Kidney (tissue), 22 donors: ENCODE measurements at places on chromosomes 5 and 9. TPM values are rescaled to one million over a fixed set of nuclear protein-coding genes. Genes with fewer than 3 reads are reported as not detected.

DNA sequence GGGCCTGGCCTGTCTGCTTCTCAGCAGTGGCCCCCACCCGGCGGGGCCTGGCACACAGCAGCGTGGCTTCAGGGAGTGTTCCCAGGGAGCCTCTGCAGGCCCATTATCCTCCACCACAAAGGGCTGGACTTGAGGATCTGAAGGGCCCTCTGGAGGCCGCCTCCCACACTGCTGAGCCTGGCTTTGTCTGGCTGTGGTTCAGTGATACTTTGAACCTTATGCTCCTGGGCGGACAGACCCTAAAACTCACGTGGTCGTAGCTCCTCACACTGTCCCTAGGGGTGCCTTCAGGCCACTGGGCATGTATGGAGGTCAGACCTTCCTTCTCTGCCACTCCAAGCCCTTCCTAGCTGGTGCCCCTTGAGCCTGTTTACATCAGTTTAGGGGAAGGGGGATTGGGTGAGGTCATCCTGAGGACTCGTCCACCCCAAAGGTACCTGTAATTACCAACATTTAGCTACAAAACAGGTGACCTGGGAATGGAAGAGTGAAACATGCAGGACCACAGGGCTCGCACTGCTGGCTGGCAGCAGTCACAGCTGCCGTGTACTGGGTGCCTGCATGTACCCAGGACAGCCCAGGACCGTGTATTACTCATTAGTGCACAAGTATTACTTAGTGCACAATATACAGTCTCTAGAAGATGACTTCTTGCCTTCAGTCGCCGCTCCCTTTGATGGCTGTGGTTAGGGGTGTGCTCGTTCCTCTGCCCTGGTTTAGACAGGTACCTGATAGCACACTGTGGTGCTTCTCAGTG is 8.5 kb downstream of the GRHPR start:
- DNase-seq = no peak

- DNase-seq = no peak
These were observed 19.2 kb downstream of the PLGRKT start for GRCh38 chr9:5418481-5418880.

- DNase-seq = no peak
These were observed 128.9 kb downstream of the BARX1 start for GRCh38 chr9:93826209-93826608.

- no peak for DNase-seq
These were observed 276.1 kb downstream of the TAF11L14 start for GRCh38 chr5:17910318-17910717.

- DNase-seq = no peak
These were observed 41.8 kb downstream of the ENC1 start for GRCh38 chr5:74598731-74599130.

DNA sequence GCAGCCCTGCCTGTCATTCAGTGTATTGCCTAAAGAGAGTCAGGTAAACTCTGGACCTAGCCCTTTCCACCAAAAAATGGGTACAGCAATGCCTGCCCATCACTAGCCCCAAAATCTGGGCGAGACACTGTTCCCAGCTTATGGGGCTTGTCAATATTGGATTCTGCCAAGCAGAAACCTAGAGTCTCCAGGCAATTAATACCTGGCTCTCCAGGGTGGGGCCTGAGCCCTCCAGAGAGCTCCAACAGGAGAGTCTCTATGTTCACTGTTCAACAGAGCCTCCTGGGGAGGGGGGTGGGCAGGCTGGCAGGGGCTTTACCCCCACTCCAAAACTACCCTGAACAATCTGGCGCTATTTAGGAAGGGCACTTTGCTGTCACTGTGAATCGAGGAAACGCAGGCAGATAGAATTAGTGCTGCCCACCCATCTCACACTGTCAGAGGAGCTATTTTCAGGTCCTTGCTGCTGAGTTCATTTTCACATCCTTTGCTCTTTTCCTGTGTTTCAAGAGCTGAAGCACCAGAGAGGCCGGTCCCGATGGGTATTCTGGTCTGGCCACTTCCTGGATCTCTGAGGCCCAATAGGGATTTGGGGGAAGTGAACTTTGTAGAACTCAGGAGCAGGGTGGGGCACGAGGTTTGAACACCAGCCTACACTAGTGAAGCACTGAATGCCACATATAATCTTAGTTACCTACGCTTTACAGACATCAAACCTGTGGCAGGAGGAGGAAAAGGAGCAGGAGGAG is 121.8 kb downstream of the C5orf15 start:
- DNase-seq = peak; percentile 19

DNA sequence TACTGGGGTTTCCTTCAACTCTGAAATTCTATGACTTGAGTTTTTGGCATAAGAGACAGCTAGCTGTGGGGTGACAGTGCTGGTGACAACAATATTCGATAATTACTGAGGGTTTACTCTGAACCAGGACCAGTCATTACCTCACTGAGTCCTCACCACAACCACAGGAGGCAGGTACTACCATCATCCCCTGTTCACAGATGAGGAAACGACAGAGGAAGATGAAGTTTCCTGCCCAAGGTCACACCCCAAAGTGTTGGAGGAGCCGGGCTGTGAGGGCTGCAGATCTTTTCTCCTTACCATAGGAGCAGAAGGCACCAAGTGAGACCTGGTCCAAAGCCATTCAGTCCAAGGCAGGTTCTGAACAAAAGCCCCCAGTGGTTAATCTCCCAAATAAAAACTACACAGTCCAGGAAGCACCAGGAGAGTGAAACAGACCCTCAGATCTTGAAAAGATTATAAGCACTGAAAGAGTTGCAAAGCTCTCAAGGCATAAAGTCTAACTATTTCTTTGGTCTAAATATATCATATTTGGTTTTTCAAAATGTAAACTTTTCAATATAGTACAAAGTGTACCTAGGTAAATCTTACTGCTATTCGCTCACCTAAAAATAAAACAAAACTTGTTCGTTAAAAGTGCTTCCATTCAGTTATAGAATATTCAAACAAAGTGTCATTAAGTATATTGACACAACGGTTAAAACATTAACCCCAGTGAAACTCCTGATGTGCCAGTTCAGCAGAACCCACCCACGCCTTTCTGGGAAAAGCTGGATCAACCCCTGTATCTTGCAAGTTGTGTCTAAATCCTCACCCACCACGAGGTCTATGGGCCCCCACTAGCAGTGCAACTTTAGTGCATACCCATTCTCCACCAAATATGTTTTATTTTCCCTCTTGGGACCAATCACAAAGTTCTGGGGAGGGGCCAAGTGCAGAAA is 82.6 kb upstream of the EQTN start:
- DNase-seq = no peak

DNA sequence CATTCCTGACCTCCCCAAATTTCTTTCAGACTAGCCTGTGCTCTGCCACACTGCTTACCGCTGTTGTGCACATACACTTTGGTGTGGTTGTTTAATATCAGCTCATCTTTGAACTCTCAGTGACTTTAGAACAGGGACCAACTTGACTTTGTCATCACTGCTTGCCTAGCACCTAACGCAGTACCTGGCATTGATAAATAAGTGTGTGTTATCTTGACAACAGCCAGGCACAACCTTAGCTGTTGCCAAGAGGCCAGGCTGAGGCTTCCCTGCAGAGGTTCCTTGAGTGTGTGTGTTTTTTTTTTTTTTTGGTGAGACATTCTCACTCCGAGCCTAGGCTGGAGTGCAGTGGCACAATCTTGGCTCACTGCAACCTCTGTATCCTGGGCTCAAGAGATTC is 41.0 kb upstream of the SLC28A3 start:
- no peak for DNase-seq

Gene SECISBP2
- 27.0 TPM for polyA plus RNA-seq

DNA sequence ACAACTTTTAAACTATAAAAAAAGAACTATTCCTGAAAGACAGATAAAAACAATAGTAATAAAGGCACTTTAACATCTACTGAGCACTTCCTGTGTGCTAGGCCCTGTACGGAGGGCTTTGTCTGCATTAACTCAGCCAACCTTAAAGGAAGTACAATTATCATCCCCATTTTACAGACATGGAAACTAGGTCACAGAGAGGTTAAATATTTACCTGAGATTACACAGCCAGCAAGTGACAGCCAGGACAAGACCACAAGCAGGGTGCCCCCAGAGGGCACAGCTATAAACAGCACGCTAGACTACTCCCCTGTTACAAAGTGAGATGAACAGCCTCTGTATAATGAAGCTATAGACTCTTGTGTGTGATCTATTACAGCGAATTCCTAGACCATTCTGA is 25.5 kb downstream of the DDX31 start:
- DNase-seq = no peak

Gene LHX6
- 0.82 TPM for polyA plus RNA-seq

DNA sequence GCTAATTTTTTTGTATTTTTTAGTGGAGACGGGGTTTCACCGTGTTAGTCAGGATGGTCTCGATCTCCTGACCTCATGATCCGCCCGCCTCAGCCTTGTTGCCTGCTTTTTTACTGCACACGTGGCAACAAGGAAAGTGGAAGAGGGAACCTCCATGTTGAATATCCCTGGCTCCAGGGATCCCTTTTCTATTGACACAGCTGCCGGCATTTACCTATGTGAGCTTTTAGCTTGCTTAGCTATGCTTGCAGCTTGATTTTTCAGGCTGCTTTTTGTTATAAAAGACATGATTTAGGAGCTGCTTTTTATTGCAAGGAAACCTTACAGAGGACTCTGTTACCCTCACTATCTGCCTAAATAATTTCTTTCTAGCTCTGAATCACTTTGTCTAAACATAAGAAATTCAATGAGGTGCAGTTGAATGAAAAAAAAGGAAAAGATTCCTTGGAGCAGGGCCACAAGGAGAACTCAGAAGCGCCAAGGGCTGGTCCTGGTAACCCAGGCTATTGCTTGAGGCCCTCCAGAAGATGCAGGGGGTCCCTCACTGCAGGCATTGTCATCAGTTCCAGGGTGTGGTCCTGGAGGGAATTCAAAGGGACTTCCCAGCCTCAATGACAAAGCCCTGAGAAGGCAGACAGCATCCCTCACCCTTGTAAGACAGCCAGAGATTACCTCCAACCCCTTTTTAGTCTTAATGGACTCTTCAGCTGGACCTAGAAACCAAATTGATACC is 89.9 kb downstream of the SYK start:
- DNase-seq = no peak

Gene RLN1
- polyA plus RNA-seq = 0.82 TPM

DNA sequence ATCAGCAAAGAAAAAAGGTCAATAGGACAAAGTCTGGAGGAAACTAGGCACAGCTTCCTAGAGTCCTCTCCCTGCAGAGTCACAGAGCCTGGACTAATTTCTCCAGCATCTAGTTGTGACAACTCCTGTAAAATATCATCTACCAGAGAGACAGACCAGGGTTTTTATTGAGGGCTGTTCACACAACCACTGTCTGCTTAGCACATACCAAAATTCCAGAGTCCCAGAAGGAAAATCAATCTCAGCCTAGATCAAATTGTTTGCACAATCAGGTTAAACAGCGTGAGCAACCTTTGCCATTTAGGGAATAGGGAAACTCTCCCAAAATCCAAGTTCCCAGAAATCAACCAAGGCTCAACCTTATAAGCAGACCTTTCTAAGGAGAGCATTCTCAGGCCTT is 190.3 kb downstream of the SYK start:
- DNase-seq = no peak

GRCh38 chr5:132760601-132761317 is 13.5 kb downstream of the CCNI2 start:
- no peak for DNase-seq

DNA sequence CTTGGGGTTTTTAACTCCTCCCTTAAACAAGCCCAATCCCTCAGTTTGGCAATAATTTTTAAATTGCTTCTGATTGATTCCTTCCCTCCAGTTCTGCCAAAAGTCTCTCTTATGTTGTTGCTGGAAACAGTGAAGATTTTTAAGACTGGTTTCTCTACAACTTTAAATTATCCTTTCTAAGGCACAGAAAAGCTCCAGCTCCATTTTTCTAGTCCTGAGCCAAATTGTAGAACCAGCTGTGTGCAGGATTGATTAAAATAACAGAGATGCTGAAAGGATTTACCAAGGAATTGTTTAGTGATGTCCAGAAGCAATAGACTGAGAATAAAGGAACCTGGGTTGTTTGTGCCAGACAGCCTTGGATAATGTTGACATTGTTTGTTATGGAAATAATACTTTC is 111.3 kb downstream of the NUDT12 start:
- no peak for DNase-seq

DNA sequence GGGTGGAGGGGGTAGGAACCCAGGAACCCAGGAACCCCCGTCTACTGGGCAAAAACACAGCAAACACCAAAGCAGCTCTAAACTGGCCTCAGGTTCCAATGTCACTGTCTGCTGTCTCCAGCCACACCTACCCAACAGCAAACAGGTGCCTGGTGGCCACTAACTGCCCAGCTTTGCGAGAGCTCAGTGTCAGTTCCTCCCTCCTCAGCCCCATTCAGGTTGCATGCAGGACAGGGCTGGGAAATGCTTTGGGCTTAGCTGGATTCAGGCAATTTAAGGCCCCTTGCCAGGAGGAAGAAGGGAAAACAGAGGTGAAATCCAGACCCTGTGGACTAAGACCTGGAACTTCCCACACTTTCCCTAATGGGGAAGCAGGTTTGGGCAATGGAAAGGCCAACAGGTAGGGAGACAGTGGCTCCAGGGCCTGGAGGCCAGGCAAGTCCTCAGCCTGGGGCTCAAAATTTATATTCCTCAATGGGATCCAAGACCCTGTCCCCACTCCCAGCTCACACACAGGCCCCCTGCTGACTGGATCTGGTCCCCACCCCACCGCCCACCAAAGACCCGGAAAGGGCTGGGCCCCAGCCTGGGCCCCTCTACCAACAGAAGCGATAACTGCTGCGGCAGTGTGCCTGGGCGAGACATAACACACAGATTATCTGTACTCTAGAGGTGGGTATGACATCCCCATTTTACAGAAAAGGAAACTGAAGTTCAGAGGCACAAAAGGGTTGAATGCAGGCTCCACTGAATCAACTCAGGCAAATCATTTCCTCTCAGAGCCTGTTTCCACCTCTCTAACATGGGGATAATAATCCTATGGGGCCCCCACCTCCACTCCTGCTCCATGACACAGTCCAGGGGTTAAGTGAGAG is 3.5 kb downstream of the EEIG1 start:
- no peak for DNase-seq

GRCh38 chr5:163505049-163505367 is 411 bp upstream of the MAT2B start:
- no peak for DNase-seq

GRCh38 chr5:34905564-34905963 is 9.7 kb downstream of the RAD1 start:
- DNase-seq = no peak

DNA sequence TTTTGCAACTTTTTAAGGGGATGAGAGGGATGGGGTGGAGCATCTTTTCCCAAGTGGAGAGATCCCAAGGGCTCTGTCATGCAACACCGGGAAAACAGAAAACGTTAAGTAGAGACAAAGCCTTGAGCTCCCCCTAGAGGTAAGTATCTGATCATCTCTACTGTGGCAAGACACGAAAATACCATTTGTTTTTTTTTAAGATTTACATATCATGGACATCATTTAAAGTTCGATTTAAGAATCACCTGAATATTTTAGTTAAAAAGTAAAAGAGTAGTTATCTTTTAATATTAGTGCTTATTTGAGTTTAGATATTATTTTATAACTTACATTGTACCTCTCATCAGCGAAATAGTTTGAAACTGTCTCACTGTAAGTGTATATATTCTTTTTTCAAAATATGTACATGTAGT is 200.4 kb downstream of the LRRC70 start:
- DNase-seq = peak; percentile 23
